ENCODE measurements at places on chromosomes 4 and X.

DNA sequence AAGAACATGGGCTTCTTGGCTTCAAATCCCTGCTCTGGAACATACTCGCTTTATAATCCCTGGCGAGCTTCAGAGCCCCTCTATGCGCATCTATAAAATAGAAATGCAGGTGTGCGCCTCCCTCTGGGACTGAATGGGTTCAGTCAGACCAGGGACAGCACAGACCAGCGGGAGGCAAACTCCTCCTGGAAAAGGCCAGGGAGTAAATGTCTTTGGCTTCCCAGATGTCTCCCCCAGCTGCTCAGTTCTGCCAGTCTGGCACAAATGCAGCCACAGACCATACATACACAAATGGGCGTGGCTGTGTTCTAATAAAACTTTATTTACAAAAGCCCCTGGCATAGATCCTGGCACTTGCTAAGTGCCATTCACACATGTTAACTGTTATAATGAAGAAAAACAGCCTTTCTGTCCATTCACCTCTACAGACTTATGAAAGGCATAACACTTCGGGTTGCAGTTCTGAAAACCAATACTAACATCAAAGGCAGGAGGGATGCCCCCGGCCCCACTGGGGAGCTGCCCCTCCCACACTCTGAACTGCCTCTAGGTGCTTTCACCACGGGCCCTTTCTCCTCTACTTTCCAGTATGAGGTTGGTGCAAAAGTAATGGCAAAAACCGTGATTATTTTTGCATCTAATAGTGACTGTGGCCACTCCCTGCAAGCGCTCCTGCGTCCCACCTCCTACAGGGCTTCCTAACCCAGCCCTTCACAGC lies 4.6 kb downstream of the JAKMIP1 start:
- DNase-seq: no peak

GRCh38 chr4:86603311-86603885 lies 9.3 kb downstream of the PTPN13 start:
- DNase-seq: no peak

DNA sequence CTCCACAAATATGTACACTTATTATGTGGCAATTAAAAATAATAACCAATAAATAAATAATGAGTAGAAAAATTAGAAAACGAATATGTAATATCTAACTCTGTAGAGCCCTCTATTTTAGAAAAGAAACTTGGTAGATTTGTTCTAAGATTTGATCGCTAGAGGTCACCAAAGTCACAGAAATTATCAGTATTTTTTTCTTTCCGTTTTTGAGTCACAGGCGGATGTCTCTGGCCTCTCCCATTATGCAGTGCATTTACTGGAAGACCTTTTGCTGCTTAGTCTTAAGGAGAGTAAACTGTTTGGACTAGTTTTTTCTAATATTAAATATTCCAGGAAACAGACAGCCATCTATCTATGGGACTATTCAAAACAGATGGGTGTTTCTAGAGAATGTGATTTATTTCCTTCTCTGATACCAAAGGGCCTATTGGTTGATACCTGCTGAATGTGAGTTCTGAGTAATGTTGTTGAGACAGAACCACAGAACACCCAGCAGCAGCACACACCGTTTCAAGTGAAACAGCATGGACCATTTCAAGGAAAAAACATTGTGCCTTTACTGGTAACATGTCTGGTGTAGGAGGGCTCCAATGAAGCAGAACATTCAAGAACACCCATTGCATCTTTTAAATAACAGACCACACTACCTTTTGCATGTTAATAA lies 34.0 kb upstream of the GYPA start:
- peak; percentile 54 for DNase-seq

DNA sequence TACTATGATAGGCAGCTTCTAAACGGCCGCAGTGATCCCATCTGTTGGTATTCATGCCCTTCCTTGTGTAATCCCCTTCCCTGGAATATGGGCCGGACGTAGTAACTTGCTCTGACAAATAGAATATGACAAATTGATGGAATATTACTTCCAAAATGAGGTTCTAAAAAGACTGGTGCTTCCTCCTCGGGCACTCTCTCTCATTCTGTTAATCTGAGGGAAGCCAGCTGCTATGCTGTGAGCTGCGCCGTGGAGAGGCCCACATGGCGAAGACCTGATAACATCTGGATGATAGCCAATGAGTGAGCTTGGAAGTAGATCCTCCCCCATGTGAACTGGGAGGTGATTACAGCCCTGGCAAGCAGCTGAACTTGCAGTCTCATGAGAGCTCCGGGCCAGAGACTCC lies 27.2 kb upstream of the SLC25A4 start:
- DNase-seq: no peak

GRCh38 chr4:38034986-38035882 lies 75.0 kb downstream of the PTTG2 start:
- peak; percentile 71 for DNase-seq

DNA sequence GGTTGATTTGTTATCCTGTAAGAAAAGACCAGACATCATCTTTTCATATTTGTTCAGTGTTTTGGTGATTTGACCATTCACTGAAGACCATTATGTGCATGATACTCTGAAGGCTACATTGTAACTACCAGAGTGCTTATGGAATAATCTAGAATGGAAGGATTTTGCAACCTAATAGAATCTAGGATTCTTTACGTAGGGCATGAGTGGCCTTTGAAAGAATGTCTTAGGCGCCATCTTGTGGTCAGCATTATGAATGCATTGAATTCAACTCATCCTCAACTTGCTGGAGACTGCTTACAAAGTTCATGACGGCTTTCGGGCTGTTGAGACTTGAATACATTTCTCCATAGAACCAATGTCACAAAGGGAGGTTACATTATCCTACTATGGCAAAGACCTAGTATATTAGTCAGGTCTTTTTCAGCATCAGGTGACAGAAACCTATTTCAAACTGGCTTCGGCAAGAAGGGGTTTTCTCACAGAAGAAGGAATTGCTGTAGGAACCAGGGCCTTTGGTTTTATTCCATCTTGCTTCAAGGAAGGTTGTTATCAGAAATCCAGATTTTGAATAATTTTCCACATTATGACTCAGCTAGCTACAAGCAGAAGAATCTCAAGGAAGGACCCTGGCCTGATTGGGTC lies 104.1 kb downstream of the GPAT3 start:
- peak; percentile 89 for DNase-seq

DNA sequence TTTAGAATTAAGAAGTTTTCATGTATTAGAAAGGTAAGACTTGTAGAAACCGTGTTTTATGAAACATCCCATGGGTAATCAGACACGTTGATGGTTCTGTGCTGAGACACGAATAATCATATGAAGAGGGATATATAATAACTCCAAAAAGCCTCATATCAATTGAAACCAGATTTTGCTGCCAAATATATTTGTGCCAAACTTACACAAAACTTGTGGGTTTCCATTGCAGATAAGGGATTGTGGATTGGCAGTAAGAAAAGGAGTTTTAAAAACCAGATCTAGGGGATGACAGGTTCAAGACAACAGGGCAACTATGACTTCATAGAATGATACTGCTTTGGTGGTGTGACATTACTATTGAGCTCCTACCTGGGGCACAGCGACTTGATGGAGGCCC lies 616.1 kb downstream of the BCOR start:
- DNase-seq: no peak

GRCh38 chrX:154818916-154819770 lies 13.9 kb upstream of the MPP1 start:
- no peak for DNase-seq

DNA sequence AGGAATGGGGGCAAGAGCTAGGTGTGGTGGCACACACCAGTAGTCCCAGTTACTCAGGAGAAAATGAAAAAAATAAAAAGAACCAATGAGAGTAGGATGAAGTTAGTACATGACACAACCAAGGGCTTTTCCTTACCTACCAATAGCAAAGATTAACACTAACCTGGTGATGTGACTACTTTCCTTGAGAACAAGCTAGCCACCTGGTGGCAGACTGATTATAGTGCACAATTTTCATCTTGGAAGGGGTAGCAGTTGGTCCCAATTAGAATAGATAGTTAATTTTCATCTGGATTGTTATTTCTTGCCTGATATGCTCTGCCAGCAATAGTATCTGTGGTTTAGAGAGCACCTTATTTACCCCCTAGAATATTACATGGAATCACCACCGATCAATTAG lies 1216.8 kb upstream of the PABPC4L start:
- DNase-seq: no peak

- peak; percentile 74 for DNase-seq
Observed at GRCh38 chr4:99405433-99406115, 29.6 kb downstream of the ADH7 start.

GRCh38 chr4:6225469-6225868 lies 25.1 kb upstream of the JAKMIP1 start:
- DNase-seq: peak; percentile 2

- DNase-seq: peak; percentile 93
Observed at GRCh38 chr4:81470456-81471297, 1.0 kb downstream of the RASGEF1B start.

DNA sequence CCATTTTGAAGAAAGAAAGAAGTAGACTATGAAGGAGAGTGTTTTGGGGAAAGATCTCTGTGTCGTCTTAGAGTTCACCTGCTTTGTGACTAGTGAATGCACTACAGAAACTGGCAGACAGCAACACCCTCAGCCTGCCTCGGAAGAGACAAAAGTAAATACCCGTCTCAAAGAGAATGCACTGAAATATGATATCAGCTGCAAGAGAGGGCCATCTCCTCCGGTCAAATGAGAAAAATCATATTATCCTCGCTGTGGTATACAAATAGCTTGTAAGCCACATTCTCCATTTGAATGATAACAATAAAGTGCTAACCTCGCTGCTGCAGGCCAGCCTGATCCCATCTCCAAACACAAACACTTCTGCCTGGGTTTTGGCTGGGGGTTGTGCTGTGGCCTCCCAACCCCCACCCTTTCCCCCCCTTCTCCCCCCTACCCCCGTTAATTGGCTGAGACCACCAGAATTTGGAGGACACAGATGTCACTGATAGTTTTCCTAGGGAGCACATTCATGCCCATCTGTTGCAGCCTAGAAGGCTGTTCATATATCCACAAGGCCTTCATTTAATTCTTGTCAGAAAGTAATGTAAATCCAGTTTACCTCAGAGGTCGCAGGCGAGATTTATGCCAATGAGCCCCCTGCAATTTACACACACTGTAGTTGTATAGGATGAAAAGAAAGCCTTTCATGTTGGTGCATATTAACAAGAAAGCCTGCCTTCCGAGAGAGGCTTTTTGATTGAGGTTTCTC lies 46.3 kb downstream of the ALPK1 start:
- DNase-seq: no peak

DNA sequence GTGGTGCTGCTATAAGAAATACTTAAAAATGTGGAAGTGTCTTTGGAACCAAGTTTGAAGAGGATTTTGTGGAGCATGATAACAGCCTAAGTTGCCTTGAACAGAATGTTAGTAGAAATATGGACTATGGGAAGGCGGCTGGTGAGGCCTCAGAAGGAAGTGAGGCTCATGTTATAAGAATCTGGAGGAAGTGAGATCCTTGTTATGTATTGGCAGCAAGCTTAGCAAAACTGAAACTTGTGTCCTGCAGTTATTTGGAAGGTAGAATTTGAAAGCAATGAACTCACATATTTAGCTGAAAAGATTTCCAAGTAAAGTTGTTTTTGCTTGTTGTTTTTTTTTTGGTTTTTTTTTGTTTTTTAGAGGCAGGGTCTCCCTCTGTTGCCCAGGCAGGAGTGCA lies 13.6 kb upstream of the MED14 start:
- DNase-seq: peak; percentile 15

DNA sequence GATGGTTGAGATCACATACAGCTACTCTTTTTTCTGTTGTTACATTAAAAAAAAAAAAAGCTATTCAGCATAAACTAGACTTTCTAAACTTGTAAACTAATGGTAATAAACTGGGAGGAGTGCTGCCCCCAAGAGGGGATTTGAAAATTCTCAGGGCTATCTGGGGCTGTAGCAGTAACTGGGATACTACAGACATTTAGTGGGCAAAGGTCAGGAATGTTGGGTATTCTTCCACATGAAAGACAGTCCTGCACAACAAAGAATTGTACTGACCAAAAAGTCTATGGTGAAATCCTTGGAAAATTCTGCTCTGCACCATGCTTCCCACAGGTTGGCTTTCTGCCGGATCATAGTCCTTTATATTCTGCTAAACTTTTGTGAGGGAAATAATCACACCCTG lies 232.6 kb upstream of the BOD1L1 start:
- DNase-seq: no peak

DNA sequence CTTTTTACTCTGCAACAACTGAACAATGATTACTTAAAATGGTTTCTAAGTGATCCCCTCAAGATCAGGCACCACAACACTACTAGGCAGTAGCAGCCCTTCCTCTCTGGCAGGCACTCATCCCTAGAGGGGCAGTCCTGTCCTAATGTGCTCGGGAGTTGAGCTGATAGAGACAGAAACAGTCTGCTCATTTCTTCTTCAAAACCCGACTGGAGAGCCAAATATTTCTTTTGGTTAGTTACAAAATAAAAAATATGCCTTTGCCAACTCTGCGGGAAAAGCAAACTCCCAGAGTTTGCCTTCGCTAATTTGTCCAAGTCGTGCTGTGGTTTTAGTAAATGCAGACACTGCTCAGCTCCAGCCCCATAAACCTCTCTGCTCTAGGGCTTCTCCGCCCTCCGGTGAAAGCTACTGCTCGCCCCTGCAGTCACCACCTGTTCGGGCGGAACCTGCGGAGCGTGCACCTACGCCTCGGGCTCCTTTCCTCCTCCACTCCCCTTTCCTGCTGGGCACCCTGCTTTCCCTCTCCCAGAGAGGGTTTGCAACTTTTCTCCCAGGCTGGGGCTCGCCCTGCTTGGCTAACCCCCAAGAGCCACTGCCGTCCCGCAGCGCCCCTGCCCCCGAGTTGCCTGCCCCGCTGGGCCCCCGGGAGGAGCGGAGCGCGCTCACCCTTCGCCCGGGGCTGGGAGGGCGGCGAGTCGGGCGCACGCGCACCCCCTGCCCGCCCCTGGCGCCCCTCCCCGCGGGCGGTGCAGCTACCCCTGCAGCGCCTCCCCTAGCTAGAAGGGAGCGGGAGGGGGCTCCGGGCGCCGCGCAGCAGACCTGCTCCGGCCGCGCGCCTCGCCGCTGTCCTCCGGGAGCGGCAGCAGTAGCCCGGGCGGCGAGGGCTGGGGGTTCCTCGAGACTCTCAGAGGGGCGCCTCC lies at the start of gene NPNT:
NPNT (plus strand) TSS at position 812 of the 923 bp plus-strand sequence. CDS start 182 bp downstream, outside the sequence.
- no peak for DNase-seq

DNA sequence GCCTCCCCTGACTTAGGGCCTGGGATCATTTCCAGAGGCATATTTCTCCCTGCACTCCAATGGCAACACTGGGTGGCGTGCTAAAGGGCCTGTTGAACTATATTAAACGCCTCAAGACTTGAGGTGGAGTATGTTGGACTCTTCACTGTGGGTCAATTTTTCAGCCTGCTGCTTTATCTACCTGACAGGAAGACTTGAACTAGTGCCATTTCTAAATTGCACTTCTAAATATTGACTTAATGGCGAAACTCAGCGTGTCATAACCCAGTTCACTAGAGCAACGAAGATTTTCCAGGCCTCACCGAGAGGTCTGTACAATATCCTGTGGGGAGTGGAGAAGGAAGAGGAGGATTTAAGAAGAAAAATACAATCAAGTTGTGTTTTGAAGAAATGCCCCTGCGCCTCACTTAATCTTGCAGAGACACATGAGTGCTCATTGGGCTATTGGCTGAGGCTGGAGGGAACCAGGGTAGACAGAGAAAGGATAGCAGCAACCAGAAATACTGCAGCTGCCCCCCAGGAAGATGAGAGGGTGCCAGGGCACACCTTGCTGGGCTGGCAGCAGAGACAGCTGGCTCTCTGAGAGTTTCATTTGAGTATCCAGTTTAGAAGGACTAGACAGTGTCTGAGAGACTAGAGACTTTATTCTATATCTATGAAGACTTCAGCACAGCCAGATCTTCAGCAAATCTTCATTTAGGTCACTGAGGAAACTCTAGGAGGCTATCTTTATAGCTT lies 67.4 kb downstream of the ENPP6 start:
- DNase-seq: no peak
